ENCODE measurements at places on chromosomes 12 and 14.

DNA sequence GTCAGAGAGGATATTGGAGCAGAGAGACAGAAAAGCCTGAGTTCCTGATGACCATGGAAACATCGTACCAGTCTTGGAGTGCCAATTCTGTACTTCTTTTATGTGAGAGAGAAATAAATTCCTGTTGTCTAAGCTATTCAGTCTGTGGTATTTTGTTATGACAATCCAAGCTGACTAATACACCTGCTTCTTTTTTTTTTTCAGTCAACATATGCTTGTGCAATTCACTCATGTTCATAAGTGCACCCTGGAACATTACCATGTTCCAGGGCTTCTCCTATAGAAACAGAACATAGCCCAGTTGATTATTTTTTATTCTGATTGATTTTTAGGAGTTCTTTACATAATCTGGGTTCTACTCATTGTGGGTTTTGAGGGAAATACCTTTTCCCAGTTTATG lies 1.7 kb upstream of the CHPT1 start:
- no peak for DNase-seq

DNA sequence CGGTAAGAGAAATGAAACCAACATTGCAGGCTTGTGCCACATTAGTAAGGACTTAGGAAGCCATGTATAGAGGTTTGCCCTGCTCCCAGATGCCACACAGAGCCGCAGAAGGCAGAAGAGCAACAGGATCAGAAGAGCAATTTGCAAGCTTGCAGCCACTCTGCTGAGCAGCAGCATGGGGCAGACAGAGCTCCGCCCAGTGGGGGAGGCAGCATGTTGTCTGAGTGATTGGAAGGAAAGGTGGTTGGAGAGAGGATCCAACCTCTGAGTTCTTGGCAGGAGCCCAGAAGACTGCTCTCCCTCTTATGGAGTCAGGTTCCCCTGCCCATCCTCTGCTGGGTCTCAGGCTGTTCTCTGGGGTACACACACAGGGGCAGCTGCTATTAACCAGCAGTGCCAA lies 2.3 kb upstream of the KRT6A start:
- no peak for DNase-seq

GRCh38 chr12:113936460-113936859 lies 29.7 kb downstream of the RBM19 start:
- DNase-seq = no peak

DNA sequence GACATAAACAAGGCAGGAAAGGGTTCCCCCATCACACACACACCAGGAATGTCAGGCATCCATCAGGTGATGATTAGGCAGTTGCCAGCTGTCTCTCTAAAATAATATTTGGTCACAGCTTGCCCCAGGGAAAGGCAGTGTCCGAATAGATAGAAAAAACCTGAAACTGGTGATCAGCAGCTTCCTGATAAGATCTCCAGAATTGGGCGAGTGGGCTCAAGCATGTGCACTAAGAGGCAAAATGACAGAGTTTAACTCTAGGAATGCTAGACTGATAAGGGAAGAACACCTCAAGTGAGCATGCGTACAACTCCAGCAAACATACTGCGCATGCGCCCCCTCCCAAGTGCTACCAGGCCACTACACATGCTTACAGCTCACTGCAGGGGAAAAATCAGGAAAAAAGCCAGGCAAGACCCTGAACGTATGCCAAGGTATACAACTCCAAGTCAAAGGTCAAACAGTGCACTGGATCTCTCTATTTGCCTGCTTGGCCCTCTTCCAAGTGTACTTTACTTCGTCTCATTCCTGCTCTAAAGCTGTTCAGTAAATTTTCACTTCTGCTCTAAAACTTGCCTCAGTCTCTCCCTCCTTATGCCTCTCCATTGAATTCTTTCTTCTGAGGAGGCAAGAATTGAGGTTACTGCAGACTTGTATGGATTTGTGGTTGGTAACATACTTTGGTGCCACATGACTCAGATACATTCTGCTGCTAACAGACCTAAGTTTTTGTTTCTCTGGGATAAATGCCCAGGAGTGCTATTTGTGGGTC lies 73.5 kb upstream of the VASH1 start:
- DNase-seq = no peak

- DNase-seq = no peak
Measured at GRCh38 chr12:79337662-79338290, 353.0 kb downstream of the PAWR start.
